ENCODE measurements at places on chromosomes 6 and 20.

DNA sequence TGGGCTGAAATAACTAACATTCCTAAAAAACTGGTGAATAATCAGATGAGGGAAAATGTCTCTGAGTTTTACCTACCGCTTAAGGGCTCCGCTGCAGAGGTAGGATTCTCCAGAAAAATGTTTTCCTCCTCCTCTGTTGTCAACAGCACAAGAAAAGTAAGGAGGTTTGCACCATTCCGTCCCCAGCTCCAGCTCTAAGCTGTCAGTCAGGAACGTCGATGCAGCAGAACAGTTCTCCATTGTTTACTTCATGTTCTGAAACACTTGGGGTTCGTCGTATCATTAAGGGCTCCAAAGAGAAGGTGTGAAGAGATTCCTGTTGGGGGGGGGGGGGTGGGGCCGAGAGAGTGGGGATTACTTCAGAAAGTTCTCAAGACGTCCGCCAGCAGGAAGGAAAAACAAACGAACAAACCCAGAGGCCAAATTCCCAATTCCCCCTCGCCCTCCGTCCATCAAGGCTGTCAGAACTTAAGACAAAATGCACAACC, 734 bp downstream of the MMS22L start:
- DNase-seq: no peak

DNA sequence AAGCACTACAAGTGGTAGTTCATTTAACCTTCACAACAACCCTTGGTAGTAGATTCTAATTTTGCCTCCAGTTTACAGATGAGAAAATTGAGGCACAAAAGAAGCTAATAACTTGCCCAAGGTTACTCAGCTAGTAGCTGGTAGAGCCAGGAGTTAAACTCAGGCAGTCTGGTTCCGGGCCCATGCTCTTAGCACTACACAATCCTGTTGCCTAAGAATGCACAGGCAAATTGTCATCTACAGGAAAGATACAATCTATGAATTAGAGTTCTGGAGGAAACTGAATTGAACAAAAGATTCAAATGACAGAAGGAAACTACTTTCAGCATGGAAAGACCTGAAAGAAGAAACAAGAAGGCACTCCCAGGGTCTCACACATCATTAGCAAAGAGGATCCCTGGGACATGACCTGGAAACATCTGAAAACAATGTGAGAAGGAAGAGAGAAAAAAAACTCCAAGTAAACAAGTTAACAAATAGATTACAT, 56.8 kb downstream of the ZHX3 start:
- no peak for DNase-seq

GRCh38 chr6:168516944-168517741, 76.2 kb downstream of the SMOC2 start:
- no peak for DNase-seq

- no peak for DNase-seq
These were observed 14.8 kb downstream of the KIAA1755 start for GRCh38 chr20:38245753-38246152.

DNA sequence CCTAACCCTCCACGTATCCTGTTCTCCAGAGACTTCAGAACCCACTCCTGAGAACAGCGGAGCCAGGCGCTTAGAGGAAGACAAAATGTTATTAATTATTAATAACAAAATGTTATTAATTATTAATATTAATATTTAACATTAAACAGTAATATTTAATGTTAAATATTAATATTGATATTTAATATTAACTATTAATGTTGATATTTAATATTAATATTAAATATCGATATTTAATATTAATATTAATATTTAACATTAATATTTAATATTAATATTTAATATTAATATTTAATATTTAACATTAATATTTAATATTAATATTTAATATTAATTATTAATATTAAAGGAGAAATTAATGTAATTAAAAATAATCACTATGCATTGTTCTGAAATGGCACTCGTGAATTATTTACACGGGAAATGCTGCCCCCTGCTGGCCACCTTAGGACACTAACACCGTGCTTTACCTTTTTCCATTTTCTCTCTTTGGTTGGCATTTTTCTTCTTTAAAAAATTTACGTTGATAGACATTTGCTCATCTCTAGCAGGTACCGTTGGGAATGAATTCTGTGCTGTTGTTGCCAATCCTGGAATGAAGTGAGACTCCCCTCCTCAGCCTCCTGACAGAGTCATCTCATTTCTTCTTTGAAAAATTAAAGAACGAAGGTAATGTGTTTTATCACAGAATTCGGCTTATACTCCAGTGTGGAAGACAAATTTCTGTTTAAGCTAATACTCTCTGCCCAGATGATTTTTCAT, 7.5 kb upstream of the GGTLC1 start:
- peak; percentile 12 for DNase-seq

- DNase-seq: no peak
These were observed 34.2 kb downstream of the KATNA1 start for GRCh38 chr6:149614337-149614736.

GRCh38 chr6:140475086-140475485, 1100.6 kb upstream of the CITED2 start:
- no peak for DNase-seq

GRCh38 chr20:58366866-58367265, 22.2 kb upstream of the VAPB start:
- no peak for DNase-seq

- no peak for DNase-seq
These were observed 85.4 kb upstream of the PRSS16 start for GRCh38 chr6:27161946-27162603.

DNA sequence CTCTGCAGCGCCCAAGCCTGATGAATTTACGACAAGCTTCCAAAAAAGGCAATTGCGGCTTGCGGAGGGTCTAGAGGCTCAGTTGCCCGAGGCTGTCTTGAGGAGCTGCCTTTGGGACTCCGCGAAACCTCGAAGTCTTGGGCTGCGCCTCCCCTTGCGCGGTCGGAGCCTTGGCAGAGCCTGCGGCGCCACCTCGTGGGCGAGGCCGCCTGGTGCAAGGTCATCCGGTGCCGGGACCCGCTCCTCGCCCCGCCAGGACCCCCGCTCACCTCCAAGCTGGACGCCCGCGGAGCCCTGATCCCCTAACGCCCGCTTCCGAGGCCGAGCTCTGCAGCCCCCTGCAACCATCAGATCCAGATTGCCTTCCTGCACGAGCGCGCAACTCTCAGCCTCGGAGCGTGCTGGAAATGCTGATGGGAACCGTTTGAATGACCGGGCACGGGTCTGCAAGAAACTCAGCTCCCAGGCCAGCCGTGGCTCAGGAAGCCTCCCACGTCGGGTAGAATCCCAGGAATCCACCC, 14.9 kb upstream of the FAM210B start:
- DNase-seq: no peak

- no peak for DNase-seq
These were observed 526.6 kb upstream of the MARCKS start for GRCh38 chr6:113330636-113330946.

GRCh38 chr20:38252292-38253288, 7.9 kb downstream of the KIAA1755 start:
- DNase-seq: no peak

DNA sequence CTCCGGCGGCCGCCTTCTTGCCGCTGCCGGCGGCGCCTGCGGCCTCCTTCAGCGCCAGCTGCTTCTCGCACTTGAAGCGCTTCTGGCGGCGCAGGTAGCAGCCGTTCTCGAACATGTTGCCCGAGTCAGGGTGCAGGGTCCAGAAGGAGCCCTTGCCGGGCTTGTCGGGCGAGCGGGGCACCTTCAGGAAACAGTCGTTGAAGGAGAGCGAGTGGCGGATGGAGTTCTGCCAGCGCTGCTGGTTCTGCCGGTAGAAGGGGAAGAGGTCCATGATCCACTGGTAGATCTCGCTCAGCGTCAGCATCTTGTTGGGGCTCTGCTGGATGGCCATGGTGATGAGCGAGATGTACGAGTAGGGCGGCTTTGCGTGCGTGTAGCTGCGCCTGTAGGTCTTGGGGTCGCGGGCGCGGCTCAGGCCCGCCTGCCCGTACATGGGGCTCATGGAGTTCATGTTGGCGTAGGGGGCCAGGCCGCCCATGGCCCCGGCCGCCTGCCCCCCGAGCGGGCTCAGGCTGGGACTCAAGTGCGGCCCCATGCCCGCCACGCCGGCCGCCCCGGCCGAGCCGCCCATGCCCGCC, 1.9 kb downstream of the FOXA2 start:
- no peak for DNase-seq

DNA sequence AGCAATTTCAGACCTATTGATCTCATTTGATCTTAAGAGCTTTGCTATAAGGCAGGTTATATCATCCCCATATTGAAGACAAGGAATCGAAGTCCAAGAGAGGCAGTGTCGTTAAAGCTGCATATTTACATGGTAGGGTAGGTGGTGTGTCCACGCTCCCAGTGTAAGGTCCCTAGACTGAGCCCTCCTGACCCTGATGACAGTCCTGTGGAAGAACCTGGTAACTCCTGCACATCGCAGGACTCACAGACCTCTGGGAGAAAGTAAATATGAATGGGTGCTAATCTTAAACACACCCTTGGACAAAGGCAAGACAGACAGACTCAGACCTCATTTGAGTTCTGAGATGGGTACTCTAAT, 602 bp upstream of the HLA-DPB1 start:
- no peak for DNase-seq

DNA sequence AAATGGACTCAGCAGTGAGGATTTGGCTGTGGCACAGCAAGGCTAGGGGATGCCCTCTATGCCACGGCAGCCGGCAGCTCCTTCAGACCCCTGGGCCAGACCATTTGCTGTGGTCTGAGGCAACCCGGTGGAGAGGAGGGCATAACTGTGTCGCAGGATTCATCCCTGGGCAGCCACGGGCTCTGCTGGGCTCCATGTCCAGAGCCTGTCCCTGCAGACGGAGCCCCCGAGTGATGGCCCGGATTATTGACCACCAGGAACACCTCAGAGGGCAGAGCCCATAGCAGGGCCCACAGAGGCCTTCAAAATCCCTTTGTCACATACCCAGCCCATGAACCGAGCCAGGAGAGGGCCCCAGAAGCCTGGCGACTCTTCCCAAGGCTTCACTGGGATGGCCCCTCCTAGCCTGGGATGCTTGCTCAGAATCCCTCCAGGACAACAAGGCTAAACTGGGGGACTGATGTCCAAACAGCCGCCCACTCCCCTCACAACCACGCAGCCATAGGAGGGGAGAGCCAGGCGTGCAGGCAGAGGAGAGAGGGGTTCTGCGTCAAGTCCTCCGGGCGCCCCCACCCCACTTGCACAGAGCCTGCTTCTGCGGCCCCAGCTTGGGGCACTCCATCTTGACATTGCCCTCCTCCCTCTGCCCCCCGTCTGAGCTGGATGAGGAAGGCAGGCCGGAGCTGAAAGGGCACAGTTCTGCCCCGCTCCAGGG, 68.2 kb upstream of the AFDN start:
- no peak for DNase-seq

DNA sequence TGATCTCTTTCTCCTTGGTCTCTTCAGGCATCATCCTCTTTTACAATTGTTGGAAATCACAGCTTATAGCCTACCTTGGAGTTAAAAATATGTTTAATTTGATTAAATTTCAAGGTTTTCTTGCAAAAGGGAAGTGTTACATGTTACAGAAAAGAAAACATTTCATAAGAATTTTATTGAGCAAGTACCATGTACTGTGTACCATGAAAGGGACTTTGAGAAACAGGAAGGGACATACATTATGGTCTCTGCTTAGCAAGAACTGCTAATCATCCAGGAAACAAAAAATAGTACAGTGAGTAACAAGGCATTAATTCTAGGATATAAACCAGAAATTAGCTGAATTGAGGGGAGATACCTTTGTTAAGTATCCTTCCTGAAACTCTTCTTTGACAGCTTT, 145.3 kb upstream of the SPACA1 start:
- DNase-seq: no peak

DNA sequence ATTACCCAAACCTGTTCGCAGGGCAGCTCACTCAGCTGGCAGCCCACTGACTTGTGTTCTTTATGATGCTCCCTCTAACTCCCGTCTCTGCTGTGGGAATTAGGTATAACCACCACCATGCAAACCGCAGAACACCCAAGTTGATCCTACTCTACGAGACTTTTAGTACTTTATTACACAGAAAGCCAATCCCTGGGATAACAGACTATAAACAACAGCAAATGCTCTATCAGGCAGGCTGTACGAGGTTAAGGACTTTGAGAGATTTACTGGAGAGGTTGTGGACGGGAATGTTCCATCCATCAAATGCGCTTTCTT, 241.1 kb downstream of the FOXC1 start:
- no peak for DNase-seq

DNA sequence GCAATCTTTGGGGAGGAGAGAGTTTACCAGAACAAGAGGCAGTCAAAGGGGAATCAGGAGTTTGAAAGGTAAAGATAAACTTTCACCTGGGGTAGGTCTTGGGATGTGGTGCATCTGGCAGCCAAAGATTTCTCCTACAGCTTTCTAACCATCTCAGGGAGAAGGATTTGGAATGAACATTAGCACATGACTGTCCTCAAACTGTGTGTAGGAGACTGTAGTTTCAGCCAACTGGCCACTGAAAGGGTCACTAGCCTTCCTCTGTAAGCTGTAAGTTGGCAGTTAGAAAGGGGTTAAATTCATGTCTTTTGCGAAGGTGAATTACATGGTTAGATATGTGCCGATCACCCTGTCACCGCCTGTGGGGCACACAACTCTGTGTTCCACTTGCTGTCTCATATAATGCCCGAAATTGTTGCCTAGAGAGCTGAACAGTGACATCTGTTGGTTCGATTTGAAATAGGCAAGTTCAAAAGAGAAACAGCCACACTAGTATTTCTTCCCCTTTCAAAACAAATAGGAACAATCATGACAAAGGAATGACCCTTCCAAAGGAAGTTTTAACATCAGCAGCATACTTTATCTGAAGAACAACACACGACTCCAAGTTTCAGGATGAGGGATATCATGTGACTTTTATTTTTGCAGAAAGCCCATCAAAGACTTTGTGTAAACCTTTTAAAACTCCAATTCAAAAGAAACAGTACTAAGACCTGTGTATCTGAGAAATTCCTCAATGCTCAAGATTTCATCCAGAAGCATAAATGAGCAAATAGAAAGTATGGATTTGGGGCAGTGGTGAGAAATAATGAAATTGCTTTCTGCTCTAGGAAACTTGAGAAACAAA, 1.1 kb upstream of the OPN5 start:
- DNase-seq: no peak

Data from stimulated activated CD8-positive, alpha-beta memory T cell treated with anti-CD3 and anti-CD28 coated beads, Interleukin-7, amount 100 ng/mL, for 4 hours (primary cell).